Stimulated activated CD8-positive, alpha-beta memory T cell treated with anti-CD3 and anti-CD28 coated beads, Interleukin-4, amount 100 ng/mL, for 1 hour (primary cell): ENCODE measurements at places on chromosomes 7 and 10.

DNA sequence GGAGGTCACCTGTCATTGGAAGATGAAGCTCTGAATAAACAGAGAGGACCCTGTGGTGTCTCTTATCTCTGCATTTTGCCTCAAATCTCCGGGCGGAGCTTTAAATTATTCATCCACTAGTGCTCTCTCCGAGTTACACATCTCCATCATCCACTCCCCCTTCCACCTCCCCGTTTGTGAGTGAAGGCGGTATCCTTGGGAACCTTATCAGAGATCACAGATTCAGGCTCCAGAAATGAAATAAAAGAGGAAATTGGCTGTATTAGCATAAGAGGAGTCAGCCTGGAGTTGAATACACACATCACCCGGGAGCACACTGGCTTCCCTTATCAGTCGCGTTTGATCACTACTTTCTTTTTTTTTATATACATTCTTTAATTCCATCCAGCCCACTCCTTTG is 1184.8 kb downstream of the GATA3 start:
- no peak for DNase-seq

GRCh38 chr7:117272017-117272759 is 50.7 kb downstream of the WNT2 start:
- DNase-seq, result no peak

DNA sequence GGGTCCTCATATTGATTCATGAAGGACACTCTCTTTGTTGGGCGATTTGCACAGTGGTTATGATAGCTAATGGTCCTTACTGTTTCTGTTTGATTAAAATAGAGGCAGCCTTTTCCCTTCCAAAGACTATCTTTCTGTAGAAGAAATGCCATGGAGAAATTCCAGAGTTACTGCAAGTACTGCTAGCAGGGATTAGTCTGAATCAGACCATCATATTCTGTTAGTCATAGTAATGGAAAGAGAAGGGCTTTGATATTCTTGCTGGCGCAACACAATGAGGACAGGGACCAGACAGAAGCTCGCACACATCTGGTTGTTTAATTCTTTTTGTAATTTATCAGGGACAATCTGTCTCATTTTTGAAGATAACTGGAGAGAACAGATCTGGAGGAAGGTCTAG is 304.5 kb upstream of the FZD8 start:
- DNase-seq, result no peak

DNA sequence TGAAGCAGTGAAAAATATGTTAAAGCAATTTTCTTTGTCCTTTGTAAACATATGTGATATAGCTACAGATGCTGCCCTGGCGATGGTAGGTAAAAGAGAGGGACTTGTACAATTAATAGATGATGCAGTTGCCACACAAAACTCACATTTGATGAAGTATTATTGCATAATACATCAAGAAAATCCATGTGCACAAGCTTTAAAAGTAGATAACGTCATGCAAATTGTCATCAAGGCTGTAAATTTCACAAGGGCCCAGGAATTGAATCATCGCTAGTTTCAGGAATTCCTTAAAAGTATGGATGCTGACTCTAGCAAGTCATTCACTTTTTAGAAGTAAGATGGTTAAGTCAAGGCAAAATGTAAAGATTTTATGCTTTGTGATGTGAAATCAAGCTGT is 10.0 kb downstream of the CYP3A5 start:
- no peak for DNase-seq

DNA sequence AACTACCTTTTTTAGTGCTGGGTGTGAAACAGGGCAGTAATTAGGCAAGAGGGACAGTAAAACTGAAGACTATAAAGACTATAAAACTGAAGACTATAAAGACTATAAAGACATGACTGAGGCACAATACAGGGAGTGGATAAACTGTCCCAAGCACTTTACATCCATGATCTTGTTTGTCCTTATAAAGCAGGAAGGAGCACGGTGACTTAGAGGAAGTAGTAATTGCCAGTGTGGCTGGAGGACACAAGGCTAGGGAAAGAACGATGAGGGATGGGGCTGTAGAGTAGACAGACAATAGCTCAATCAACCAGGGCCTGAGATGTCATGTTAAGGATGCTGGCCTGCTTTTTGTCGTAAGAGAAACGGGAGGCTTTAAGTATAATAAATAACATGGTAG is 26.0 kb downstream of the DNAJC12 start:
- DNase-seq, result no peak

DNA sequence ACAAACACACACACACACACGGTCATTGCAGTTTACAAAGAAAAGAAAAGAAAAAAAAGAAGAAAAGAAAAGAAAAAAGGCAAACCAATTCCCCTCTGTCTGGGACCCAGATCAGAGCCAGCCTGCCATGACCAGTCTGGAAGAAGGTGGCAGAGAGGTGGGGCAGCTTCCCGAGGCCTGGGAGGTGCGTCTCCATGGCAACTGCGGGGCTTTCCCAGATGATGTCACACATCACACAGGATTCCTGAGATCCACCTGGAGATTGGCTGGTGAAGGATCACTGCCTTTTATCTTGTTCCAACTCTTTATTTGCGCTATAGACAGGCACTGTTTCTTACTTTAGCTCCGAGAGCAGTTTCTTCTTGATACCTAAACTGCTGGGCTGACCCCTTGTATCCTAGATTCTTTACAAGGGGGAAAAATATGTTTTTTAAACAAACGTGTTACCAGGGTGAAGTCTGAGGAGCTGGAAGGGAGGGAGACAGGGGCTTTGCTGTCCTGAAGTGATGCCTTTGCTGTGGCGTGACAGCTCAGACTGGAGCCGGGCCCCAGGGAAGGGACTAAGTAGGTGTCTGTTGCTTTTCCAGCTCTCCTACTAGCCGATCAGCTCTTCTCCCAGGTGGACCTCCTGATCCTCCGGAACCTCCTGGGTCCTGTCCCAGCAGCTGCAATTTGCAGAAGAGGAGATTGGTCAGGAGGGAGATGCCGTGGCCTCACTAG is 298.5 kb downstream of the KLF6 start:
- no peak for DNase-seq

- DNase-seq, result no peak
These were observed 7.0 kb upstream of the RPEL1 start for GRCh38 chr10:103238506-103239252.

GRCh38 chr10:69278446-69278963 is at the start of gene HK1:
Gene HK1 (plus strand): TSS chr10:69278496.
- DNase-seq, result no peak

DNA sequence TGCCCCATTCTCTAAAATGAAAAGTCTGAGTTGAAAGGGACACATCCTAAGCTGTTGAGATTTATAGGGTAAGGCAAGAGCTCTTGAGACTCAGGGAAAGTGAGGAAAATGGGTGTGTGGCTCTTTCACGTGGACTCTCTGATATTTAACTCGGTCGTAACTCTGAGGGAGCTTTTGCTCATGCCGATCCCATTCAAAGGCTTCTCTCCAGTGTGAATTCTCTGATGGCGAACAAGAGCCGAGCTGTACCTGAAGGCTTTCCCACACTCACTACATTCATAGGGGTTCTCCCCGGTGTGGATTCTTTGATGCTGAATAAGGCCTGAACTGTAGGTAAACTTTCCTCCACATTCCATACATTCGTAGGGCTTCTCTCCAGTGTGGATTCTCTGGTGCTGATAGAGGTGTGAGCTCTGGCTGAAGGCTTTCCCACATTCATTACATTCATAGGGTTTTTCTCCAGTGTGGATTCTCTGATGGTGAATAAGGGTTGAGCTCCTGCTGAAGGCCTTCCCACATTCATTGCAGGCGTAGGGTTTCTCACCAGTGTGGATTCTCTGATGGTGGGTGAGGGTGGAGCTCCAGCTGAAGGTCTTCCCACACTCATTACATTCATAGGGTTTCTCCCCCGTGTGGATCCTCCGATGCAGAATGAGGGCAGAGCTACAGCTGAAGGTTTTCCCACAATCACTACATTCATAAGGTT is 10.4 kb downstream of the ZNF3 start:
- DNase-seq, result no peak

GRCh38 chr7:127625331-127625730 is 7.4 kb upstream of the PAX4 start:
- DNase-seq, result no peak

DNA sequence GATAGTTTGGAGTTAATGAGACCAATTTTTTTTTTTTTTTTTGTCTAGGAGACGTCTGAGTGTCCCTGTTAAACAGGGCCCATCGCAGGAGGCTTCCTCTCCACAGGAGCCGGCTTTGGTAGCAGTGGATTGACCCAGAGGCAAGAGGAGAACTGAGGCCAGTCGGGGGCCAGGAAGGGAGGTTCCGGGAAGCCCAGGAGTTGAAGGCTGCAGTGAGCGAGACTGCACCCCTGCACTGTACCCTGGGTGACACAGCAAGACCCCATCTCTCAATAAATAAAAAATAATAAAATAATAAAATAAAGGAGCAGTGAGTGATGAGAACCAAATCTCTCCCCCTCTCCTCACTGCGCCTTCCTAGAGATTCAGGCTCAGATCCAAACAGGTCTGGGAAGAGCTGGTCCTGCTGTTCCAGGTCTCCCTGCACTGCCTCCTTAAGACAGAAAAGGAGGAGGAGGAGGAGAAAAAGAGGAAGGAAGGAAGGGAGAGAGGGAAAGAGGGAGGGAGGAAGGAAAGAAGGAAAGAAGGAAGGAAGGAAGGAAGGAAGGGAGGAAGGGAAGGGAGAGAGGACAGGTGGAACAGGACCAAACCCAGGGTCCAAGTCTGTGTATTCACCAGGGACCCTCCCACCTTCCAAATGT is 3.5 kb downstream of the MNX1 start:
- no peak for DNase-seq

- no peak for DNase-seq
These were observed 463.9 kb downstream of the PTPRN2 start for GRCh38 chr7:158123753-158124152.
